HS-5 (cell line): ENCODE measurements at places on chromosomes 4 and X.

DNA sequence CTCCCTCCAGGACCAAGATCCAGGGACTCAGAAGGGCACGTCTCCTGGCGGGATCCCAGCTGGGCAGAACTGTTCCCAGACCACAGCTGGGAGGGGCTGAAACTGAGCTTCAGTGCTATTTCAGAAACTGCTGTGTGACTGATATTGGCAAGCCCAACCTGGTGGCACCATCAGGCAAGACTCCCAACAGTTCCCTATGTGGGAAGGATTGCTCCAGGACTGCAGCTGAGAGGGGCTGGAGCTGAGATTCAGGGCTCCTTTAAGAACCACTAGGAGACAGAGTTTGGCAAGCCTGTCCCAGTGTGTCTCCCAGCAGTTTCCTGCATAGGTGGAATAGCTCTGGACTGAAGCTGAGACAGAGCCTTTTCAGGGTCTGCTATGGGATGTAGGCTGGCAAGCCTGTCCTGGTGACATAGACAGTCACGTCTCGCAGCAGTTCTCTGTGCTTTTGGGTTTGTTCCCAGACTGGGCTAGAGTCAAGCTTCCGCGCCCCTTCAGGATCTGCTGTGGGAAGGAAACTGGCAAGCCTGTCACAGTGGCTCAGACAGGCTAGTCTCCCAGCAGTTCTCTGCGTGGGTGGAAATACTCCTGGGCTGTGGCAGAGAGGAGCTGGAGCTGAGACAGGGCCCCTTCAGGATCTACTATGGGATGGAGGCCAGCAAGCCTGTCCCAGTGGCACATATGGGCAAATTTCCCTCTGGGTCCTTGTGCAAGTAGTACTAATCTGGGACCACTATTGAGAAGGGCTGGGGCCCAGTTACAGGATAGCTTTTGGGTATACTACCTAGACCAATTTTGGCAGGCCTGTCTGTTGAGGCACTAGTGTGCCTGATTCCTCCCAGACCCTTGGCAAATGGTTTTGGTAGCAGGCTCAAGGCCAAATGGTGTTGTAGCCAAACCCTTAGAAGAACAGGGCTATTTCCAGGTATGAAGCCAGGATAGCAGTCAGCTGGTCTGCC lies 20.2 kb upstream of the MED14 start:
- no peak for DNase-seq

- DNase-seq = no peak
Observed at GRCh38 chrX:39688576-39689375, 409.0 kb downstream of the BCOR start.

- no peak for DNase-seq
Observed at GRCh38 chr4:85556283-85556682, 81.3 kb downstream of the ARHGAP24 start.

DNA sequence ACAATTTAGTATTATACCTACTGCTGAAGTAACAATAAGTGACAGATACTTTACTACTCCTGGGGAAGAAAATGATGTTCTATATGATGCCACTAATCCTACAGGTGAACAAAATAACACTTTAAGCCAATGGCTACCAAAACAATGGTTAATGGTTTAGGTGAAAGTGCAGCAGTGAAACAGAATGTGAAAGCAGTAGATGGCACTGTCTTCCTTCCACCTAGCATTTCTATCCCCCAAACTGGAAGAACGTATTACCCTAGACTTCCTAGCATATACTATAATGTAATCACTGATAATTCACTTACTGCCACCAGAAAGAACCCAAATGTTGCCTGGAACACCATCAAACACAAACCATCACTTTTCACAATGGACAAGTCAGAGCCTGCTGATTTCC lies 18.9 kb upstream of the CABS1 start:
- no peak for DNase-seq

DNA sequence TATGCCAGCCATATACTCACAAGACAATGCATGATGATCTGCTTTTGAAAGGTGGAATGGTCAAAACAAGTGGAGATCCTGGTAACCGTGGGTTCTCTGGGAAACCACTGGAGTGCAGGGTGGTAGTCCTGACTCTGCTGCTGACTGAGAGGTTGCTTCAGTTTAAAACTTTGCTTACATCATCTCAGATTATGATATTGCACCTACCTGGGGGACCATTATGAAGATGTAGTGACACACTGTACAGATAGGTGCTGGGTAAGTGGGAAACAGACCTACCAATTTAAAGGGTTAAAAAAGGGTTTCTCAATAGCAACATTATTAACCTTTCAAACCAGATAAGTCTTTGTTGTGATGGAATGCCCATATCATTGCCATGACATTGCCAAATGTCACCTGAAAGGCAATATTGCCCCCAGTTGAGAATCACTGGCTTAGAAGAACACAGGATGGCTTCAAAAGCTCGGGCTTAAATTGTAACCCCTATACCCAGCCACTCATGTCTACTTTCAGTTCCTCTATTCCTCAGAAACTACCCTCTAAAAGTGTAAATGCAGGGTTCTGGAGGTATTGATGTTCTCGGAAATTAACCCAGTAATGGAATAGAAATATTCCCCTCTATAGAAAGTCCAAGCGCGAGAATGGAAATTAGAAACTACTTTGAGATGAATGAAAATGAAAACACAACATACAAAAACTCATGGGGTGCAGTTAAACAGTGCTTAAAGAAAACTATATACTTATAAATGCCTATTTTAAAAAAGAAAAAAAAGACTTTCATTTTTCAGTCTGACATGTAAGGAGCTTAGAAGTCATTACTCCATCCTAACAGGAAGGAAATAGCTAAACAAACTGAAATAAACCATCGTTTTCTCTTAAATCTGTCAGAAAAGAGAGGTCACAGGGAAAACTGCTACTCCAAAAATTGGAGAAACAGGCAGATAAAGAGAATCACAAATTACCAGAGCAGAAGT lies 65.8 kb downstream of the ARHGEF6 start:
- DNase-seq = no peak

GRCh38 chrX:110954428-110955100 lies 141.4 kb upstream of the PAK3 start:
- no peak for DNase-seq

DNA sequence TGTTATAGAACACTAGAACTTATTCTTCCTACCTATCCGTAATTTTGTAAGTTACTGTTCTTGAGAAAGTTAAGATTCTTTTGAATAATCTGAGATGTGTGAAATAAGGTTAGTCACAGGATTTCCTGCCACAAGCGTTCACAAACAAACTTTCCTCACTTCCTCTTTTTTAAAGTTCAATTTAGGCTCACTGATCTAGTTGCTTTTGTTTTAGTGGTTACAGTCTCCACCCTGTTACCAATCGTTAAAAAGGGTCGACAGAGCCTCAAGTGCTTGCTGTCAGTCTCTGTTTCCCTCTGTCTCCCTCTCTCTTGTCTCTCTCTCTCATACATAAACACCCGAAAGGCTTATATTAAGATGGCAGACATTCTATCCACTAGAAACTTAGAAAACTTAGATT lies 35.9 kb upstream of the STK26 start:
- DNase-seq = no peak

- no peak for DNase-seq
Observed at GRCh38 chr4:81353861-81354260, 117.8 kb downstream of the RASGEF1B start.

- no peak for DNase-seq
Observed at GRCh38 chrX:148577741-148578140, 77.3 kb downstream of the AFF2 start.

- DNase-seq = no peak
Observed at GRCh38 chr4:68257719-68258118, 12.2 kb upstream of the TMPRSS11B start.

DNA sequence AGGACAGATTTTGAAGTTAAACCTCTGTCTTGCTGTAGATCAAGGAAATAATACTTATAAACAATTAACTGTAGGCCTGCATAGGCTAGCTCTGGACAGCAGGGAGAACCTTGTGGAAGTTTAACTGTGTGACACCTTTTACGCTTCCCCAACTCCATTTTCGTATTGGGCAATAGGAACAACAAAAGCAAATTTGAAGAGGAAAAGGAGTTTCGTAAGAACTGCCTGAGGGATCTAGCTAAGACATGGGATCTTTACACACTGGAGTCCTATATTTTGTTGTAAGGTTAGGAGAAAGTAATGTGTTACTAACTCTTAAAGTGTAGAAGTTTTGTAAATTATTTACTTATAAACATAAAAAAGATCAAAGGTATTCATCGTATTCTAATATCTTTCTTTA lies 324.9 kb upstream of the CASK start:
- DNase-seq = no peak
